Upper lobe of left lung (tissue), 6 donors: ENCODE measurements at places on chromosomes 1 and 21. TPM values are rescaled to one million over a fixed set of nuclear protein-coding genes. Genes with fewer than 3 reads are reported as not detected.
A peak's percentile ranks its signal among the peaks of the same experiment; 100 is the strongest.

GRCh38 chr1:155892796-155893195 lies 18.4 kb downstream of the RIT1 start:
- no peak for DNase-seq

DNA sequence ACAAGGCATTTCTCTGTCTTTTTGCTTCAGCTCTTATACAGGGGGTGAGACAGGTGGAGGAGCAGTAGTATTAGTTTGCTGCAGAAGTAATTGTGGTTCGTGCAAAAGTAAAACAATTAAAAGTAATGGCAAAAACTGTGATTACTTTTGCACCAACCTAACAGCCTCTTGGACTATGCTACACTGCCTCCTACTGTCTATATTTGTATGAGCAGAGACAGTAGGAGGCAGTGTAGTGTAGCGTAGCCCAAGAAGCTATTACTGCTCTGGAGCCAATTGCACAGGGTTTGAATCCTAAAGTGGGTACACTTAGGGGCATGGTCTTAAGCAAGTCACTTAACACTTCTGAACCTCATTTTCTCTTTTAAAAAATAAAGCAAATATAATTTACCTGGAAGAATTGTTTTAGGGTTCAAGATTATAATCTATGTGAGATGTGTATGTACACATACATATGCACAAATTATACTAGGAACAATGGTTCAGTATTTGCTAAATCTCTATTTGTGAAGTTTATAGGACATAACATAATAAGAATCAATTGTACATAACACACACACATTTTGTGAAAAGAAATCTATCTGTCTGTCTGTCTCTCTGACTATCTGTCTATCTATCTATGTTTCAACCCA lies 103.8 kb downstream of the BRINP3 start:
- no peak for DNase-seq

- DNase-seq = no peak
Measured at GRCh38 chr1:229254910-229255541, 15.9 kb upstream of the RAB4A start.

GRCh38 chr21:46286648-46287002 lies 483 bp downstream of the YBEY start:
- DNase-seq = no peak

GRCh38 chr1:54989968-54990810 lies 8.5 kb upstream of the BSND start:
- DNase-seq = no peak

DNA sequence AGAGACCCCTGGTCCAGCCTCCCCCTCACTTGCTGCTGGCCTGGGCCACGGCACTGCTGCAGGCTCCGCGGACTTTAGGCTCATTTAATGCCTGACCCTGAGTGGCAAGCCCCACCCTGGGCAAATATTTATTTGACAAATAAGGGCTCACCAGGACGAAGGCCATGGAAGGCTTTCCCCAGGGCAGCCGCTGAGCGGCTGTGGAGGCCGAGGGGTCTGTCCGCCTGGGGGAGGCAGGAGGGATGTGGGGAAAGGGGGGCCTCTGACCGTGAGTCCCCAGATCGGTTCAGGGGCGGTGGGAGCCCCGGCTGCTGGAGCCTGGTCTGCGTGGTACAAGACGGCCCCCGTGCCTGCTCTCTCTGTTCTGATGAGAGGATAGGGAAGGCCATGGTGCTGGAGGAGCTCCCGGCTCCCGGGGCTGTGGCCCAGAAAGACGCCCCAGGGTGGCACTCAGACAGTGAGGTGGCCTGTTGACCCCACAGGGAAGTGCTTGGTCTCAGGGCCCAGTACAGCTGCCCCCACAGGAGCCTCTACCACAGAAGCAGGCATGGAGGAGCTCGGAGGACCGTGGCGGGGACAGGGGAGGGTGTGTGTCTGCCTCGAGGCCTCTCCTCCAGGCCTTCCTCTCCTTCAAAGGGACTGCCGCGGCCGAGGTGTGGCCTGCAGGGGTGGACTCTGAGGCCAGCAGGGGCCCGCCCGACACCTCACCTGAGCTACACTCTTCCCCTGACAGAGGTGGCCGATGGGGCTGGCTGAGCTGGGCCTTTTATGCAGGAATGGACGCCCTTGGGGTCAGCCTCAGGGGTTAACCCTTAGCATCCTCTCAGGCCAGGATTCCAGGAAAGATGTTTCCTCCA lies 9.1 kb upstream of the C1orf159 start:
- no peak for DNase-seq

DNA sequence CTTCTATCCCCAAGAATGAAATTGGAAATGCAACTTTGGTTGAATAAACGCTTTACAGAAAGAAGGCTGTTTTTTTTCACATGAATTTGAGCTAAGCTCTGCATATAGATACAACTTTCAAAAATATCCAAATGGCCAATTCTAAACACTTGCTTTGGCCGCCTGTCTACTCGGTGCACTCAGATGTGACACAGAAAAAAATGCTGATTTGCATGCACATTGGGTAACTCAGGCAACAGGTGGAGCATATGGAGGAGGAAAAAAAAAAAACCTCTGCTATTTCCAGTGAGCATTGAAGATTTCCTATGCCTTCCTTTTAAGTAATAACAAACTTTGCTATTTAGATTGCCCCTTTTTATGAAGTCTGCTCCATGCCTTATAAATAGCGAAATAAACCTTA lies 262.5 kb downstream of the GRIK1 start:
- no peak for DNase-seq

DNA sequence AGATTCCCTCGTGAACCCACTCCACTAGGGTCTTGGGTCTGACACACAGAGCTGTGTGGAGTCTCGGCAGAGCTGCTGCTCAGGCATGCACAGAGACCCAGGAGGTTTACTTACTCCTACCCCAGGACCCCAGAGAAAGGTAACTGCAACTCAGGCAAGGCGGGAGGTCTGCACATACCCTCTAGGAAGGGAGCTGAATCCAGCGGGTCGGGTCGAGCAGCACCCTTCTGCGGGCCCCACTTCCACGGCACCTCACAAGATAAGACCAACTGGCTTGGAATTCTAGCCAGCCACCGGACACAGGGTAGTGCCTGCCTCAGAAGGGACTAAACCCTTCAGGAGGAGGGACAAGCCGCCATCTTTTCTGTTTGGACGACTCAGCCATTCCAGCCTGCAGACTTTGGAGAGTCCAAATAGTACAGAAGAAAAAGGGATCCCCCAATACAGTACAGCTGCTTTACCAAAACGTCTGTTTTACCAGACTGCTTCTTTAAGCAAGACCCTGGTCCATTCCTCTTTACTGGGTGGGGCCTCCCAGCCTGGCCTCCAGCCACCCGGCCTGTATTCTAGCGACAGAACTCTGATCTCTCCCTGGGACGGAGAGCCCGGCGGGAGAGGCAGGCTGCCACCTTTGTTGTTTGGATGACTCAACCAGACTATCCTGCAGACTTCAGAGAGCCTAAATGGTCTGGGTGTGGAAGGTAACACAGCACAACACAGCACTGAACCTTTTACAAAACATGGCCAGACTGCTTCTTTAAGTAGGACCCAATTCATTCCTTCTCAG lies 554.6 kb upstream of the BEND5 start:
- DNase-seq = peak; percentile 20

GRCh38 chr21:31351438-31351837 lies 7.4 kb upstream of the TIAM1 start:
- DNase-seq = no peak

DNA sequence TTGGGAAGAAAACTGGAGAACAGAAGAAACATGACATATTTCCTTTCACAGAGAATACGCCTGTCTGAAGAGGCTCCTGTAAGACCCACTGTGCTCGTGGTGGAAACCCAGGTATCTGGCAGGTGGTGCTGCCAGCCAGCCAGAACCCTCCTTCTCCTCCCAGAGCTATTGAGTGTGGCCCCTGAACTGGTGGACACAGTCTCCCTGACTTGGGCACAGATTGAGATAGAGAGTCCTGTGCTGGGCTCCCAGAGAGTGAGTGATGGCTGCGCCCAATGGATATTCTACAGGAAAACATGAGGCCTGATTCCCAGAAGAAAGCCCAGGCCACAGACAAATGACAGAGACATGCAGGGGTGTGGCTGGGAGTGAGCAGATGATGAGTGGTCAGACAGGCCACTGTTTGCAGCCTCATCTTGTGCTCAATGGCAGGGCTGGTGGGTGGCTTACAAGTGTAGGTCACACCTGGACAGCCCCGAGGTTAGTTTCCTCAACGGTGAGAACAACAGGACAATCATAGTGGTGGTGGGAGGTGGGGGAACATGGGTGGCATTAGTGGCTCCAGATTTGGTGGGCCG lies 127.9 kb downstream of the PTPRU start:
- DNase-seq = no peak

DNA sequence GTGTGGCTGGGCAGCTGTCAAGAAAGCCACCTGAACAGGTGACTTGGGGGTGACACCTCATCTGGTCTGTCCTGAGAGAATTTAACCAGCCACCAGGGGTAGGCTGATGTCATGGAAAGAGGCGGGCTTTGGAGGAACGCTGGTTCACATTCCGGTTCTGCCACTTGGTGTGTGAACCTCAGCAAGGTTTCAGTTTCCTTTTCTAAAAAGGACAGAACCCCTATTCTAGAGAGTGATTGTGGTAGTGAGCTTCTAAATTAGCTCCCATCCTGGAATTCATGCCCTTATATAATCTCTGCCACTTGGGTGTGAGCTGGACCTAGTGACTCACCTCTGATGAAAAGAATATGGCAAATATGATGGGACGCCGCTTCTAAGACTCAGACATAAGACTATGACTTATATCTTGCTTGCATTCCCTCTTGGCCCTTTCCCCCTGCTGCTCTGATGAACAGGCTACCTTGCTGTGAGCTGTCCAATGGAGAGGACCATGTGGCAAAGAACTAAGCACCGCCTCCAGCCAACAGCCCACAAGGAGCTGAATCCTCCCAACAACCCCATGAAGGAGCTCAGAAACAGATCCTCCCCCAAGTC lies 332.1 kb downstream of the RRAGC start:
- no peak for DNase-seq

DNA sequence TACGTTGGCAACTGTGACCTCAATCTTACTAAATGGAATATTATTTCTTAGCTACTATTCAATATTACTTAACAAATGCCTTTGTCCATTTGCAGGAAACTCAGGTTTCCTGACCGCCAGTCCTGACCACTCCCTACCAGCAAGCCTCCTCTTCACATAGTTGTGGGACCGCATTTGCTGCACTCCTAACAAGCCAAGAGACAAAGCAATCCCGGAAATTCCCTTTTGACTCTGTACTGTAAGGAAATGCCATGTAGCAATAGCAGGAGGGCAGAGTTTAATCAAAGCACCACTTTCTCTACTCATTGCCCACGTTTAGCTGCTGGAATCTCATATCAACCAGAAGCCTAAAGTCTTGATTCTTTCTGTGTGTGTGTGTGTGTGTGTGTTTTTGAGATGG lies 28.1 kb upstream of the ACBD6 start:
- DNase-seq = no peak

DNA sequence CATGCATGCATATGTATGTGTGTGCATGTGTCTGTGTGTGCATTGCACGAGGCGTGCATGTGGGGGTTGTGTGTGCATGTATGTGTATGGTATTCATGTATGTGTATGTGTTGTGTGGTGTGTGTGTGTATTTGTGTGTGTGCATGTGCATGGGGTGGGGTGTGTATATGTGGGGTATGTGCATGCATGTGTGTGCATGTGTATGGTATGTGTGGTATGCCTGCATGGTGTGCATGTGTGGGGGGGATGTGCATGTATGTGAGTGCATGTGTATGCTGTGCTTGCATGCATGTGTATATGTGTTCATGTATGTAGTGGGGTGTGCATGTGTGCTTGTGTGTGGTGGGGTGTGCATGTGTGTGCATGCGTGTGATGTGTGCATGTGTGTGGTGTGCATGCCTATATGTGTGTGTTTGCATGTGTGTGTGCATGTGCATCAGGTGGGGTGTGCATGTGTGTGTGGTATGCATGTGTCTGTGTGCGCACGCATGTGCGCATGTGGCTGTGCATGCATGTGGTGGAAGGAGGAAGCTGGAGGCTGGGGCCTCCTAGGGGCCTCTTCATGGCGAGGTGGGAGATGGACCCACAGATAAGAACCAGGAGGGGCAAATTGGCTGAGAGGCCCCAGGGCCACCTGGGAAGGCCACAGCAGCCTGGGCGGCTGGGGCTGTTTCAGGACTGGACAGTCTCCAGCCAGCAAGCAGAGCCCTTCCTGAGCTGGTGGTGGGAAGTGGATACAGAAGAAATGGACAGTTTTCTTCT lies 35.9 kb upstream of the ARF1 start:
- no peak for DNase-seq

DNA sequence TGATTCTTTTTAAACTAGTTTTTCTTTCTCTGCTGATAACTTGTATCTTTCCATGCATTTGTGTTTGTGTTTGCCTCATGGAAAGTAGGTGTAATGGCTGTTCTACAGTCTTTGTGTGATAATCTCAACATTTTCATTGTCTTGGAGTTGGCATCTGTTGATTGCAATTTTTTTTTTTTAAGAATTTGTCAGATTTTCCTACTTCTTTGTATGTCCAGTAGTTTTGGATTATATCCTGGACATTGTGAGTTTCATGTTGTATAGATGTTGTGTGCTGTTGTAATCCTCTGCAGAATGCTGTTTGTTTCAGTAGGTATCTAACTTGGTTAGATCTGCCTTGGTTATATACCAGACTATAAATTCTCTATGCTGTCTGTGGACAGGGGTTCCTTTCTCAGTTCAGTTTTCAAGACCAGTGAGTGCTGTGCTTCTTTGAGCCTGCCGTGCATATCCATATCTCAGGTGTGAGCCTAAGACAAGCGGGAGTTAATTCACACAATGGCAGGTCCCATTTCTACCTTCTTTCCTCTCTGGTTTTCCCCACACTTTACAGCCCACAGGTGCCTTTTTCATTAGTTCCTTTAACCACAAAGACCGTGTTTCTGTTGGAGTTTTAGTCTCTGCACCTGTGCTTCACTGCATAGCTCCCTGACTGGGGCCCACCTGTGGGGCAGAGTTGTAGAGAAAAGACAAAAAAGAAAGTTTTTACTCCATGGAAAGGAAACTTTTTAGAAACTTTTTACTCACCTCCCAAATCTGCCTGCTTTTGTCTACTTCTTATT lies 69.9 kb downstream of the ITSN1 start:
- no peak for DNase-seq

- no peak for DNase-seq
Measured at GRCh38 chr1:42167611-42168390, 3.3 kb upstream of the GUCA2A start.

- no peak for DNase-seq
Measured at GRCh38 chr1:153397924-153398651, 7.2 kb upstream of the S100A8 start.

DNA sequence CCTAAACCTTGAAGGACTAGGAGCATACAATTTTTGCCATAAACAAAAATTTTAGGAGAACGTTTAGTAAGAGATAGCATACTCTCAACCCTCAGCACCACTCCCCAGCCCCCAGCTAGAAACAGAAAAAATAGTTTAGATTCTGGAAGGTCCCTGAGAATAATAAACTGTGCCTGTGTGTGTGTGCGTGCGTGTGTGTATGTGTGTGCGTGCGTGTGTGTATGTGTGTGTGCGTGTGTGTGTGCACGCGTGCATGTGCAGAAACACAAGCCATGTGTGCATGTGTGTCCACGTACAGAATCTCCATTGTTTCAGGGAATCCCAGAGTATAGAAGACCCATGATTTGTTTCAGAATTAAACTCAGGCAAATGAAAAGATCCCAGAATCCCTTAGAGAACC lies 62.6 kb downstream of the CASQ2 start:
- no peak for DNase-seq

PLEKHN1 gene
- total RNA-seq = 11.5 TPM

PTPN22 gene
- total RNA-seq = 11.4 TPM

CYP2J2 gene
- 1.8 TPM for total RNA-seq

KLHDC9 gene
- 6.5 TPM for total RNA-seq

FCRL6 gene
- 1.8 TPM for total RNA-seq
